Activated gamma-delta T cell (primary cell): ENCODE measurements at places on chromosomes 12 and 14.

DNA sequence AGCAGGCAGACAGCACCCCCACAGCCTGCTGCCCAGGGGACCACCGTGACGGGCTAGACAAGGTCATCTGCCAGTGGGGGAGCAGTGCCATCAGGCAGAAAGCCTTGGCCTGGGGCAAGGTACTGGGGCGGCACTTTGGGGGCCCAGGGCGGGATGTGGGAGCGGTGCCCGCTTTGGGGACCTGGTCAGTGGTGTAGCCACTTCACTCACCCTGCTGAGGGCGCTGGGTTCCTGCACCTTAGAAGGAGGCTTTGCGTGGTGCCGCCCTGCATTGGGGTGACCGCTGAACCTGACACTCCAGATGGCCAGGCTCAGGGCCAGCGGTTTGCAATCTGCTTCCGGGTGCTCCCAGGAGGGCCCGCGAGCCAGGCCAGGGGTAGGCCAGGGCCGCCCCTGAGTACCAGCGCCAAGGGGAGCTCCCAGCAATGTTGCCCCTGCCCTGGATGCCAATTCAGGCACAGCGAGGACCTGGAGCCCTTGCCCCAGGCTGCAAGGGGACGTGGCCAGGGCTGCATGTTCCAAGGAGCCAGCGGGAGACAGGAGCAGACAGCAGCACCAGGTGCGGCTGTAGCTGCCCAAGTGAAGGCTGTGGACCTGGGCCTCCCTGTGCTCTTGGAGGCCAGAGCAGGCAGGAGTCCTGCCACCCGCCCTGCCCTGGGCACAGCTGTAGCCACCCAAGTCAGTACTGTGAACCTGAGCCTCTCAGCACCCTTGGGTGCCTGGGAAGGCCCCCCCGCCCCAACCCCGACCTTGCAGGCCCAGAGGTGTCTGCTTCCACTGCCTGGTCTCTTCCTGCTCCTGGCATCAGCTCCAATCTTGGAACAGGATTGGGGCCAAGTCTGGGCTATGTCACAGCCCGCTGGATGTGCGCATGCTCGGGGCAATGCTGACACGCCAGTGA is 550.7 kb downstream of the SLC6A15 start:
- DNase-seq = no peak

DNA sequence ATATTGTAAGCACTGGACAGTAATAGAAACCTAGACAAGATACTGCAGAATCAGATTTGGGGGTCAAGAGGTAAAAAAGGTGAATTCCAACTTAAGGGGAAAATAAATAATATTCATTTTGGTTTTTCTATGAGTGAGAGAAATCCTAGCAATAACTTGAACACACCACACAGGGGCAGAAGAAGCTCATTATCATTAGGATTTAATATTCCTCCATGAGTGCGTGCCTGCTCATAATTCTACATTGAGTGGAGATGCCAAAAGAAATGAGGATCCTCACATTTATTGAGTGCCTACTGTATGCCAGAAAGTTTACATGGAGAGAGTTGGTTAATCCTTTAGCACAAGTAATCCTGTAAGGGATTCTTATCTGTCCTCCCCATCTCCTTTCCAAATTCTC is 40.5 kb upstream of the C14orf132 start:
- DNase-seq = no peak

- no peak for DNase-seq
These were observed 243.0 kb downstream of the TTC8 start for GRCh38 chr14:89067293-89067972.

DNA sequence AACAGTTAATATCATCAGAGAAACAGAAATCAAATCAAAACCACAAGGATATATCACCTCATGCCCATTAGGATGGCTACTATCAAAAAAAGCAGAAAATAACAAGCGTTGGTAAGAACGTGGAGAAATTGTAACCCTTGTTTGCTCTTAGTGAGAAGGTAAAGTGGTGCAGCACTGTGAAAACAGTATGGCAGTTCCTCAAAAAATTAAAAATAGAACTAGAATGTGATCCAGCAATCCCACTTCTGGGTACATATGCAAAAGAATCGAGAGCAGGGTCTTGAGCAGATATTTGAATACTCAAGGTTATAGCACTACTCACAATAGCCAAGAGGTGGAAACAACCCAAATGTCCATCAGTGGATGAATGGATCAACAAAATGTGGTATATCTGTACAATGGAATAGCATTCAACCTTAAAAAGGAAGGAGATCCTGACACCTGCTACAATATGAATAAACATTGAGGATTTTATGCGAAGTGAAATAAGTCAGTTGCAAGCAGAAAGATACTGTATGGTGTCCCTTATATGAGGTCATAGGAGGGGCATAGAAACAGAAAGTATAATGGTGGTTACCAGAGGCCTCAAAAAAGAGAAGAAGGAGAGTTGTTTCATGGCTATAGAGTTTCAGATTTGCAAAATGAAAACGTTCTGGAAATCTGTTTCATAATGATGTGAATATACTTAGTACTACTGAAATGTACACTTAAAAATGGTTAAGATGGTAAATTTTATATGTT is 131.0 kb upstream of the EEA1 start:
- no peak for DNase-seq
